HuH-7.5 (cell line): ENCODE measurements at places on chromosomes 3 and 15.

DNA sequence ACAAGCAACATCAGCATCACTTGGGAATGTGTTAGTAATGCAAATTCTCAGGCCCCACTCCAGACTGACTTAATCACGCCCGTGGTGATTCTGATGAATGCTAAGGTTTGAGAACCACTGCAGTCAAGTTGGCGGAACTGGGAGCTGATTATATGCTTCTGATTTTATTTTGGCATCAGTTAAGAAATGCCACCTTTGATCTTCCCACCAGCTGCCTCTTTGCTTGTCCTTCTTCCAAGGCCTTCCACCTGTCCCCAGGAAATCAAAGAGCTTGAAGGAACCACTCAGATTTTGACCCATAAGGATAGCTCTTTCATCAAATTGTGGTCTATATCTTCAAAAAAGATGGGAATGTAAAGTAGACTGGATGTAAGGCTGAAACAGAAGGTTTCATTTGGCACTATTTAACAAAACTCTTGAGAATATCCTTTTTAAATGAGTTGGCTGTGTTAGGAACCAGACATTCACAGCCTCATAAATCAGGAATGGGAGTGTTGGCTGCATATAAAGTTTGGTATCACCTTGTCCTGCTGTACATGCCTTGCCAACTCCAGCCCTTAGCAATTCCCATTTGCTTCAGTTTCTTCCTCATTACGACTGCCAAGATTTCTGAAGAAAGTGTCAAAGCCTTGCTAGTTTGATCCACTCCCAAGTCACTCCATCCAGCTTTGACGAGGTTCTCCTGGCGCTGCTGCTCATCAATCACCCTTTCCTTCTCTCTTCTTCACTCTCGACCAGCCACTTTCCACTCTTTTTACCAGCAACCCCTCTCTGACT, 125.8 kb upstream of the NPHP3 start:
- no peak for DNase-seq

DNA sequence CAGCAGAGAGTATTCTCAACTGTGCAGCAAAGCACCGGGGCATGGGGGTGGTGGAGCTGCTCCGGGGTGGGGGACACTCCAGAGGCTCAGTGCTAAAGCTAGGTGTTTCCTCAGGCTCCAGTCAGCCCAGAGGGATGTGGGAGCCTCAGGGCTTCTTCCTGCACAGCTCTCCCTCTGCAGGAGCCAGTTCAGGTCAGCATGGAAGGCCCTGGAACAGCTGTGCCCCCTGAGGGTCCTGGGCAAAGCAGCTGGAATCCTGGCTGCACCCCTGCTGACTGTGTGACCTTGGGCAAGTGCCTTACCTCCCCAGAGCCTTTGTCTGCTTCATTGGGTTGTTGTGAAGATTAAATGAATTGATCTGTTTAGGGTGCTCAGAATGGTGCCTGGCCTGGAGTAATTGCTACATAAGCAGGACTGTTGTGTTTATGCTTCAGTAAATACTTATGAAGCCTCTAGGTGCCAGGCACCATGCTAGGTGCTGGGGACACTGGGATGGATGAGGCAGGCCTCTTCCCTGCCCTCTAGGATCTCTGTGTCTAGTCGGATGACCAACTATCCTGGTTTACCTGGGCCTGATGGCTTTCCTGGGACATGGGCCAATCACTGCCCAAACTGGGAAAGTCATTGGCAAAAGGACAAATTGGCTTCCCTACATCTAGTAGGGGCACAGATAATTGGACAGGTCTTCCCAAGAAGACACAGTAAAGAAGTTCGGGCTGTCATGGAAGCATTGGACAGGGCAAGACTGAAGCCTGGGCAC, 64.2 kb upstream of the LCTL start:
- DNase-seq: peak; percentile 23

GRCh38 chr15:56608993-56609392, 124.3 kb downstream of the ZNF280D start:
- no peak for DNase-seq

DNA sequence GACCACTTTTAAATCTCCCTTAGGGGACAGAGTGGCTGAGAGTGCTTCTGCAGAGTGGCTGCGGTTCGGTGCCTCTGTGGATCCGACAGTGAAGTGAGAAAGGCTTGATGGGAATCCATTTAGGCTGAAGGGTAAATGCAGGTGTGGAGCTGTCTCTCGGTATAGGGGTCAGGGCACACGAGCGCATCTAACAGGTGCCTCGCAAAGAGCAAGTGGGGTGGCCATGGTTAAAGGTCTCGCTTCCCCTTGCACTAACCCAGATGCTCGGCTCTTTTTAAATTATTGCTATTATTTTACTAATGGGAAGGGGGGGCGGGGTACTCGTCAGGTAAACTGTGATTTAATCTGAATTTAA, 598 bp upstream of the GJD2 start:
- DNase-seq: no peak

GRCh38 chr3:171900446-171900845, 57.3 kb downstream of the TMEM212 start:
- DNase-seq: no peak

DNA sequence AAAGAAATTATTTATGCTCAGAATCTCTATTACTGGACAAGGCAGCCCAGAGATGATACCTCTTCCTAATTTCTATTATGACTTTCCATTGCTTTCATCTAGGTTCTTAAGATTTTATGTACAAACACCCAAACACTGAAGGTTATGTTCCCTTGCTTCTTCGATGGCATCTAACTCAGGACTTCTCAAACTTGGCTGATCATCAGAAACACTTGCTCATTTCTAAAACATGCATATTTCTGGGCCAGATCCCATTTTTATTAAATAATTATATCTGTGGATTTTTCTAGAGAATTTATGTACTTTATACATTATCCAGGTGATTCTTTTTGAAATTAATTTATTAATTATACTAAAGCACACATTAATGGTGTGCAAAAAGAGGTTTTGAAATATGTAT, 482.4 kb upstream of the NR2F2 start:
- no peak for DNase-seq

- no peak for DNase-seq
Observed at GRCh38 chr3:58429657-58430056, 4.0 kb downstream of the PDHB start.

- DNase-seq: no peak
Observed at GRCh38 chr15:72420576-72420975, 22.5 kb downstream of the TMEM202 start.

DNA sequence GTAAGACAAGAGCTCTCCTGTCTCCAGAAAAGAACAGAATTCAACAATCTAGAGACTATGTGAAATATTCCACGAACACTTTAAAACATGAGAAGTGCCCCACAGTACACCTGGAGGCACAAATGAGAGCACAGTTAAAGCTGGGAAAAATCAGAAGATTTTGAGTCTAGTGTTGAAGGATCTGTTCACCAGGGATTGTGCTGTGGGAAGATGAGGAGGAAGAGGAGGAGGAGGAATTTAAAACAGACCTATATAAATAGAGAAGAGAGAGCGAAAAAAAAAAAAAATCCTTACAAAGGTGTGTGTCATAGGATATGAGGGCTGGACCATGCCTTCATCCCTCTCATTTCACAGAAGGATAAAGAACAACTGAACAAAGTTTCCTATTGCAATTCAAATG, 361.0 kb upstream of the SEMA6D start:
- no peak for DNase-seq

DNA sequence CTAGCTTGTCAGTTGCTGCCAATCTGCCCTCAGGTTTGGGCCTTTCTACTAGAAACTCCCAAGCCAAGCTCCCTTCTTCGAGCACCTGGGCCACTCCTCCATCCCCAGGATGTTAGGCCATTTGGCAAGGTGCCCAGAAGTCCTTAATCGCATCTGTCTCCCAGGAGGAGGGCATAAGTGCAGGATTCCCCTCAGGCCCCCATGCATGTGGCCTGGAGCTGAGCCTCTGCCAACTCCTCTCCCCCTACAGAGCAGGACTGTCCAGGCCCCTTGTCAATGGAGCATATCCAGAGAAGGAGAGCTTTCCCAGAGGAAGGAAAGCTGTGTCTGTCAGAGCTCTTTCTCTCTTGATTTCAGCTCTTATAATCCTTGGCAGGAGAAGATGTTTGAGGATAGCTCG, 182.6 kb upstream of the ROPN1 start:
- no peak for DNase-seq

GRCh38 chr3:120762615-120763014, 20.1 kb downstream of the GTF2E1 start:
- no peak for DNase-seq

- DNase-seq: no peak
Observed at GRCh38 chr3:130925628-130926027, 31.7 kb downstream of the ATP2C1 start.

- DNase-seq: peak; percentile 75
Observed at GRCh38 chr15:65916664-65917406, 47.5 kb downstream of the RAB11A start.

- peak; percentile 59 for DNase-seq
Observed at GRCh38 chr3:39809181-39809994, at the start of gene MYRIP. Gene MYRIP (plus strand): TSS chr3:39809609. CDS start chr3:39900817, 91,208 bp downstream.

- no peak for DNase-seq
Observed at GRCh38 chr3:189365609-189366564, 194.1 kb downstream of the TPRG1 start.

DNA sequence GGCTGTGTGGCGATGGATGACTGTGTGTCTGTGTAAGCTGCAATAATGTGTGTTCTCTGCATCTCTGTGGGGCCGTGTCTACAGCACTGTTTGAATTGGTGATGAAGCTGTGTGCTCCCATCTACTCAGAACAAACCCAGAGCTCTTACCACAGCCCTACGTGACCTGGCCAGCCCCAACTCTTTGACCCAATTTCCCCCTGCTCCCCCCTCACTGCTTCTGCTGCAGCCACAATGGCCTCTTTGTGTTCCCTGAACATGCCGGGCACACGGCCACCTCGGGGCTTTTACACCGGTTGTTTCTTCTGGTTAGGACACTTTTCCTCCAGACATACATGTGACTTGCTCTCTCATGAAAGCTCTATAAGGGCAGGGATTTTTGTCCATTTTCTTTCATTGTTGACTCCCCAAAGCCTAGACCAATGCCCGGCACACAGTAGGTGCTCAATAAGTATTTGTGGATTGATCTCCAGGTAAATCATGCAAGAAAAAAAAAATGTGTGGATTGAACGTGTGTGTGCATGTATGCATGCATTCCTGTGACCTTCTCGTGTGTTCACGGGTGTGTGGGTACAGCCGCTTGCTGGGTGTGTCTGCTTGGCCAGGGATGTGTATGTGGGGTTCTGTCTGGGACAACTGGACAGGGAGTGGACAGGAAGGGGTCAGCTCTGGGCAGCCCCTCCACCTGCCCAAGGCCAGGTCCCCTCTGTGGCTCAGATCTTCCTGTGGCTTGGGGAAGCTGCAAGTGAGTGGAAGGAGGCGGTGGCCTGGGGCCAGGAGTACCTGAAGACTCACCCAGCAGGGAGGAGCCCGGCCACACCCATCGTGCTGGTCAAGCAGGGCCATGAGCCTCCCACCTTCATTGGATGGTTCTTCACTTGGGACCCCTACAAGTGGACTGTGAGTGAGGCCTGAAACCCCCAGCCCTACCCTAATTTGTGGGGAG, 14.8 kb downstream of the VILL start:
- peak; percentile 74 for DNase-seq

- no peak for DNase-seq
Observed at GRCh38 chr3:197339841-197340520, 41.6 kb upstream of the DLG1 start.

DNA sequence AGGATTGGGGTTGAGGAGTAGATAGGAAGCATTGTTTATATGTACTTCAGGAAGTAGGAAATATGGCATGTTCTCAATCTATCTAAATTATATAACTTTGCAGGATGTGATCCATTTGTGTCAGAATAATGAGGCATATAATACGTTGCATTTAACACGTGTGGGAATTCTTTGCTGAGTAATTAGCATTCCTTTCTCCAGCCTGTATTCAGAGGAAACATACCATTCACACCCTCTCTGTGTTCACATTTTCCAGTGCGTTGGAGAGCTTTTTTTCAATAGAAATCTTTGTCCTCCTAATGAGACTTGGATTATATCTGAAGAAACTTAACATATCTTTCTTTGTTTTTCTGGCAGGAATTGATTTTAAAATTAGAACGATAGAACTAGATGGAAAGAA, 33.0 kb upstream of the APH1B start:
- DNase-seq: no peak
